Left renal pelvis (tissue), 4 donors: ENCODE measurements at places on chromosomes 6 and 20.

DNA sequence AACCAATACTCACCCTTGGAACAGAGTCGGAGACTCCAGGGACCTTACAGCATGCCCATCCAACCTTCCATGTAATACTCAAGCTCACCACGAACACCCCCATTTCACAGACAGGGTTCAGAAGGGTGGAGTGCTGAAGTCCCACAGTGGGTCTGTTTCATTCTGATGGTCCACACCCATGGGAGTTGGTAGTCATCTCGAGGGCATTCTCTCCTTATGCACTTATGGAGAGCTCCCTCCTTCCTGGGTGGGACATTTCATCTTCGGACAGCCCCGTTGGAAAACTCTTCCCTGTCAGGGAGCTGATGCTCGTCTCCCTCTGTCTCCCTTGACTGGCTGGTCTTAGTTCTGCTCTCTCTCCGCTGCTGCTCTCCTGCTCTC, 38.9 kb downstream of the COX4I2 start:
- no peak for DNase-seq

DNA sequence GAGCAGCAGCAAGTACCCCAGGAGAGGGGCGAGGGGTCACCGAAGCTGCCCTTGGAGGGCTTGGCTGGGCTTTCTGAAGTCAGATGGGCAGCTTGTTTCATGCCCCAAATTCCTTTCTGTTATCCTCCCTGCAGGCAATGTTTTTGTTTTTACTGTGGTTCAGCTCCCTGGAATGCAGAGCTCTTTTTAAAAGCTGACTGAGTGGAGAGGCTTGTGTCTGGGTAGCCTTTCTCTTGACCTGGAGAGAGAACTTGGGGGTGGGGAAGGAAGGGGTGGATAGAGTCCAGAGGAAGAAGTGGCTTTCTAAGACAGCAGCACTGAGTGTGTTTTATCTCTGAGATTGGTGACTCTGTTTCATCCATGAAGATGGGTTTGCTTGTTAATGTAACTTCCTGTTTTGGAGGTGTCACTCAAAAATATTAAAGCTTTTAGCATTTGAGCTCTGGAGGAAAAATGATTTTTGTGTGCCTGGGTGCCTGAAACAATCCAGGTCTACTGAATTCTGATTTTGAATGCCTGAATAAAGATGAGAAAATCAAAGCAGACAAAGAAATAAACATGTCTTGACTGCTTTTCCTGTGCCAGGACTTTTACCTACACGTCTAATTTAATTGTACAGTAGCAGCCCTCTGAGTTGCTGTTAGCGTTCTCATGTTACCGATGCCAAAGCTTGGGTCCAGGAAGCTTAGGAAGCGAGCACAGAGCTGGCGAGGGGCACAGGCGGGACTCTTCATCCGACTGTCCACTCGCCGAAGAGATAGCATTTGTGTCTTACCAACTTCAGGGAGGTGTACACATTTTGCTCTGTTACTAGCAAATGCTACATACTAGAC, 78.2 kb upstream of the EEF1E1 start:
- DNase-seq = no peak

- DNase-seq = no peak
These were observed 47.9 kb upstream of the ECHDC1 start for GRCh38 chr6:127391094-127391953.

GRCh38 chr20:10790013-10790412, 116.2 kb upstream of the JAG1 start:
- DNase-seq = no peak

DNA sequence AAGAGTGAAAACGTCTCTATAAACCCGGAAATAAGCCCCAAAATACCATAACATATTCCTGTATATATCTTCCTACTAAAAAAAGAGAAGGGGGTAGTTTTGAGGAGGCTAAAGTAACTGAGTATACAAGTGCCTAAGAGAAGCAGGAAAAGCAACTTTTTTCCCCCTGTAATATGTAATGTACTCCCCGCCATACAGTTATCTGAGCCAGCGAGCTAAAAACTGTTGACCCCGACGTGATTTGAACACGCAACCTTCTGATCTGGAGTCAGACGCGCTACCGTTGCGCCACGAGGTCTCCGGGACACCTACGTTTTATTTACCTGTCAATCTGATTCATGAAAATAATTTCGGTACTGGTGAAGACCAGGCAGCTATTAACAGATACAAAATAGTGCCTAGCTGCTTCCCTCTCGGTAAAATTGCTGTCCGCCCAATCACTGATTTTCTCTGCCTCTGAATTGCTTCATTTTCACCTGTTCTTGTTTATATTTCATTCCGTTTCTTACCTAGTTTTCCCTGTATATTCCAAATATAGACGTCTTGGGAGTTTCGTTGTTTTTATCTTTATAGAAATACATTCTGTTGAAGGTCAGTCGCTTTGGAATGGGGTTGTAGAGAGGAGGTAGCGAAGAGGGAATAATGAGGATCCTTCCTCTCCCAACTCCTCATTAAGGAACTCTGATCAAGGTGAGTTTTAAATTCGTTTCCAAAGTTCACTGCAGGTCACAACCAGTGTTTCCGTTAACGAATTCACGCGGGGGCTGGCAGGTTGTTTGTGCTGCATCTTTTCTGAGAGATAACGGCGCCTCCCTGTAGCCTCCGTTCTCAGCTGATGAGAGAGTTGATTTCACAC, 33.6 kb upstream of the BTN3A2 start:
- no peak for DNase-seq

DNA sequence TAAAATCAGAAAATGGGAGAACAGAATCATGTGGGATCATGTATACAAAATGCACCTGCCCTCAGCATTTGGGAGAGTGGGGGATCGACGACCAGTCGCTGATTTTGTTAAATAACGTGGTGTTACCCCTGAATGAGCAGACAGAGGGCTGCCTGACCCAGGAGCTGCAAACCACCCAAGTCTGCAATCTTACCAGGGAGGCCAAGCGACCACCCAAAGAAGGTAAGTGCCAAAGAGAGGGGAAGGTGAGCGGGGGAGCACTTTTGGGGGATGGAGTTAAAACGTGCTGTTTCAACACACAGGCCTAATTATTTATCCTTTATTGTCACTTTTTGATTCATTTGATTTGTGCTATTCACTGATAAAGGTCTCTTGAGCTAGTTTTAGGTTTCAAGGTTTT, 4.1 kb downstream of the ADGRB3 start:
- no peak for DNase-seq

DNA sequence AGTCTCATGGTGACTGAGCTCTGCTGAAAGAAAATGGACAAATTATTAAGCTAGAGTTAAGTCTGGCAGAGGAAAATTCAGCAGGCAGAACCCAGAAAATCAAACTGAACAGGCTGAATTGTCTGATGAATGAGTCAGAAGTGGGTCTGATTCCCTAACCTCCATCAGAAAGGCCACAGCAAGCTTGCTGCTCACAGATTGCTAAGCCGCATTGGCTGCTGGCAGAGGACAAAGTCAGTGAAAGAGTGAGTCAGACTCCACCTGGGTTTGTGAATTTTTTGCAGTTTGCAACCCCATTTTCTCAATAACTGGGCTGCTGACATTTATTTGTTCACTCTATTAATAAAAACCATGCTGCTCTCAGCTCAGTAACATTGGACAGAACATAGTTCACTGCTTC, 191.3 kb downstream of the EPM2A start:
- DNase-seq = no peak

GRCh38 chr6:10617008-10617696, 77.3 kb downstream of the C6orf52 start:
- DNase-seq = no peak

GRCh38 chr6:27962506-27962905, 5.5 kb downstream of the OR2B6 start:
- no peak for DNase-seq

- no peak for DNase-seq
These were observed 40.3 kb downstream of the MAP3K4 start for GRCh38 chr6:161031721-161032495.

- DNase-seq = no peak
These were observed 143.6 kb downstream of the ALDH8A1 start for GRCh38 chr6:134806180-134806798.

DNA sequence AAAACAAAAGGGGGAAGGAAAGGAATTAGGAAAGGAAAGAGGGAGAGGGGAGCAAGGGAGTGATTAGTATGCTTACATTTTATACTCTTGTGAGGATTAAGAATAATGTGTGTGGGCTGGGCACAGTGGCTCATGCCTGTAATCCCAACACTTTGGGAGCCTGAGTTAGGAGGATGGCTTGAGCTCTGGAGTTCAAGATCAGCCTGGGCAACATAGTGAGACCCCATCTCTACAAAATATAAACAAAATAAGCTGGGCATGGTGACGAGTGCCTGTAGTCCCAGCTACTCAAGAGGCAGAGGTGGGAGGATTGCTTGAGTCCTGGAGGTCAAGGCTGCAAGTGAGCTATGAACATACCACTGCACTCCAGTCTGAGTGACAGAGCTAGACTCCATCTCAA, 47.0 kb downstream of the SHLD1 start:
- no peak for DNase-seq

DNA sequence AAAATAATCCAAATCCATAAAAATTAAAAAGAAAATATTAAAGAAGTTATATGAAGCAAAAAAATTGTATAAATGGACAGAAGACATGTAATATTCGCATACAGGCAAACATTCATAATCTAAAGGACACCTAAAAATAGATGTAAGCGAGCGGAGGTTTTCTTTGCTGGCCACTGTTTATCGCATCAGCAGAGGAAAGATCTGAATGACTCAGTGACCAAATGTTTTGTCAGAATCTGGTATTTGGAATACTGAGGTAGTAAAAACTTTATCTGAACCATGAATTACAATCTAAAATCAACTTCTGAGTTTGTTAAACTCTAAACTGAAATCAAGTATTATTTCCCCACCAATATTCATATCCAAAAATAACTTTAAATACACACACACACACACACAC, 7.8 kb downstream of the TSPYL4 start:
- no peak for DNase-seq

GRCh38 chr6:107645740-107646139, 155.8 kb downstream of the SOBP start:
- DNase-seq = no peak

- no peak for DNase-seq
These were observed 49.0 kb upstream of the RANBP9 start for GRCh38 chr6:13760307-13761304.

- no peak for DNase-seq
These were observed 73.7 kb downstream of the SMLR1 start for GRCh38 chr6:130900913-130901312.

DNA sequence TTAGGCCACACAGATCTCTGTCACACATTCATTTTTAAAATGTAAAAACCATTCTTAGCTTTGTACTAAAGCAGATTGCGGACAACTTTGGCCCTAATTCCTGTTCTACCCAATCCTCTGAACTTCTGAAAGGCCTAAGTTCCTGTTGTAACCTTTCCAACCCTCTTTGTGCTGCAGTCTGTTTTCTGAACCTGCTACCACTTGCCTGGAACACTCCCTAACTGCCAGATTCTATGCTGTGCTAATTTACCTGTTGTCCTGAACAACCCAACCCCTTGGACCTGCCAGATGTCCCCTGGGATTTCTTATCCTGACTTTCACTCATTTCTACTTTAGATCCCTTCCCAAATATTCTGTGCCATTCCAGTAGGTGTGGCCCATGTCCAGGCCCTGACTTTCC, 398.7 kb downstream of the ZFAND3 start:
- DNase-seq = no peak

- no peak for DNase-seq
These were observed 22.5 kb downstream of the SERPINB1 start for GRCh38 chr6:2819115-2819514.

DNA sequence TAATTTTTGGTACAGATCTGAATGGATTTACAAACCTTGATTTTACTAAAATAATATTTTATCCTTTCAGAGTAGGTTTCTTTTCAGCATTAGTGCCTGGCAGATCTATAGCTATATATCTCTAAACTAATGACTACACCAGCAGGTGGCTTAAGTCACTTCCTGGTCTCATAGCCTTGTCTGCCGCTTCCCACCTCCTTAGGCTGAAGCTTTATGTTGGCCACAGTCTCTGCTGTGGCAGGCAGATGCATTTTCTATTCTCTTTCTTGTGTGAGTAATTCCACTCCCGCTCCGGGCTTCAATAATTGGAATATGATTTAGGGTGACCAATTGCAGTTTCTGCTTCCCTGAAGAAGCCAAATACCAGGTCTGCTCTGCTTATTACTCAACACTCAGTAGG, 226.8 kb upstream of the HS3ST5 start:
- DNase-seq = no peak

DNA sequence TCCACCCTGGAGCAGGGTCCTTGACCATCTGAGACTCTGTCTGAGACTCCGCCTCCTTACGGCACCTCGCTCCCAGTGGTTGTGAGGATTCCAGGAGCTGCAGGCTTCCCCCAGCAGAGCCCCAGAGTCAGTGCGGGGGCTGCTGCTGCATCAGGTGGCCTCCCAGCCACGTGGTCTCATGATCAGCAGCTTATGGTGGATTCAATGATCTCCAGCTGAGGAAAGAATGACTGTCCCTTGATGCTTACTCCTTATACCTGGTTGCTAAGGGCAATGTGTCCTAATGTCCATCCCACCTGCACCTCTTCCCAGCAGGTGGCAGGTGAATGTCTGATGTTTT, 40.0 kb downstream of the SLC22A1 start:
- DNase-seq = no peak

GRCh38 chr20:38057351-38057972, 23.9 kb downstream of the RPRD1B start:
- no peak for DNase-seq

DNA sequence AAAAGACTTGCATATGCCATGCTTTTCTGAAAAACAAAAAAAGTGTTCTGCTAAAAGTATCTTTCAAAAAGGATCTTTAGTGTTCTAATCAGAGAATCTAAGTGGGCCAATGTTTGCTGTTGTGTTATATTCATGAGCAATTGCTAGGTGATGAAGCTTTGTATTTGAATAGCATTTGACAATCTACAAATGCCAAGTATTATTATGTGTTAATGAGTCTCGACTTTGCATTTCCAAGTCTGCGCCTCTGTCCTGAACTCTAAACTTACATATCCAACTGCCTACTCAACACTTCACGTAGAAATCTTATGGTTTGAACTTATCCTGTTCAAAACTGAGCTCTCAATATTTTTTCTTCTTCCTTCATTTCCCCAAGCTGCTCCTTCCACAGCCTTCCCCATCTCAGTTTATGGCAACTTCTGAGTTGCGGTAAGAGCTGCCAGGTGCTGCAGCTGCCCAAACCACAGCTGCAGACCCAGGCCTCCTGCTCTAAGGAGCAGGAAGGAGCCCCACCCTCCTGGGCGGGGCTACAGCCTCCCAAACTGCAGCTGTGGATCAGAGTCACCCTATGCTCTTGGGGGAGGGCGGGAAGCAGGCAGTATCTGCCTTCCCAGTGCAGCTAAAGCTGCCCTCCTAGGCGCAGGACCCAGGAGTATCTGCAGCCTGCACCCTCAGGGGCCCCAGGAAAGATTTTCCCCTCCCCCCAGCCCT, 16.7 kb upstream of the MAK start:
- DNase-seq = no peak

GRCh38 chr6:131027326-131027725, 35.7 kb downstream of the EPB41L2 start:
- no peak for DNase-seq

DNA sequence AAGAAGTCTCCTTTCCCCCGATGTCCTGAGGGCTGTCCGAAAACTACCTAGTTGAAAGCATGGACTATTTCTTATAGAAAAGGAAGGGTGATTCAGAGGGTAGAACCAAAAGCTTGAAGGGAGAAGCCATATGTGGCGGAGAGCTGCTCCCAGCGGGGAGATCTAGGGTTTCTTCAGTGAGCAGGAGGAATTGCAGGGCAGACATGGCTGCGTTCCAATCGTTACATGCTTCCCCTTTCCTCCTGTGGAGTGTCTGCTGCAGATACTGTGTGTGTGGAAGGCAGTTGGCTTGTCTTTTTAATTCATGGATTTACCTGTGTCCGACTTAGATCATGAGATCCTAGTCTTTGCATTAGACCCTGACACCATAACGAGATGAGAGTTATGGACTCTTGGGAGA, 799.5 kb downstream of the QKI start:
- no peak for DNase-seq

GRCh38 chr6:148884461-148884860, 137.6 kb downstream of the UST start:
- DNase-seq = no peak
